ENCODE measurements at places on chromosomes 13 and 19. TPM values are rescaled to one million over a fixed set of nuclear protein-coding genes. Genes with fewer than 3 reads are reported as not detected.

GRCh38 chr13:86846501-86846900 is 824.7 kb upstream of the SLITRK5 start:
- no peak for DNase-seq
- no peaks in the 10 kb centered on the region for H3K4me1 ChIP-seq
- no peaks in the 10 kb centered on the region for H3K36me3 ChIP-seq
- H3K27me3 ChIP-seq: no peaks in the 10 kb centered on the region
- no peak overlapping the region for H3K4me3 ChIP-seq

DNA sequence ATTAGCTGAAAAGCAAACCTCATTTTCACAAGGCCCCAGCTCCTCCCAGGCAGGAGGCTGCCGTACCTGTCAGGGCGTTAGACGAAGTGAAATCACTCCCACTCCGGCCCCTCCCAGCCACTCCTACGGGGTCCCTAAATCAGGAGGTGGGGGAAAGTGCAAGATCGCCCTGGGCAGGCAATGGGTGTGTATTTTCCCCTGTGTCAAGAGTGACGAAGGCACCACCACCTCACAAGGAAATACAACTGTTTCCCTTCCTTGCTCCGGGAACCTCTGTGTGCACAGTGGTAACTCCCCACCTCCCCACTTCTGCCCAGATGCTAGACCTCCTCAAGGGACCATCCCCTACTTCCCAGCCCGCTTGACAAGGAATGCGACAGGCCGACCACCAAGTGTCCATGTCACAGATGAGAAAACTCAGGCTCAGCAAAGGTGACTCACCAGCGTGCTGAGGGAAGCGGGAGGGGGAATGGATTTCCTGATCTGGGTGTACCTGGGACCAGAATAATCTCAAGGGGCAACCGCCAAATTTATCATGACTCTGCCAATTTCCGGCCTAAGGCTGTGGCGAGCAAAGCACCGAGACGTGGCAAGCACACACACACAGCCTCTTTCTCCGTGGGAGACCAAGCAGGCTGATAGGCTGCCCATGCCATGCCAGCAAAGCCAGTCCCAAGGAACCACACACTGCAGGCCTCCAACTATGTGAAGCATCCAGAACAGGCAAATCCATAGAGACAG is 7.3 kb downstream of the PPP6R1 start:
- no peaks in the 10 kb centered on the region for H3K36me3 ChIP-seq
- no peak for DNase-seq
- H3K4me3 ChIP-seq: no peak overlapping the region
- H3K27ac ChIP-seq: no peak overlapping the region
- H3K27me3 ChIP-seq: no peaks in the 10 kb centered on the region

GRCh38 chr13:109418111-109418510 is 368.3 kb downstream of the IRS2 start:
- DNase-seq: no peak
- H3K4me1 ChIP-seq: no peaks in the 10 kb centered on the region
- no peak overlapping the region for H3K27ac ChIP-seq
- H3K27me3 ChIP-seq: no peaks in the 10 kb centered on the region
- H3K36me3 ChIP-seq: no peaks in the 10 kb centered on the region

- H3K4me1 ChIP-seq: peaks cover 2% of the 10 kb centered on the region
- no peak for DNase-seq
- no peak overlapping the region for H3K27ac ChIP-seq
These were observed 78.7 kb upstream of the GPR183 start for GRCh38 chr13:99385940-99386339.

GRCh38 chr19:4700693-4700970 is 23.0 kb downstream of the DPP9 start:
- no peaks in the 10 kb centered on the region for H3K36me3 ChIP-seq
- DNase-seq: no peak

GRCh38 chr13:33940898-33941297 is 122.9 kb downstream of the RFC3 start:
- DNase-seq: no peak
- no peaks in the 10 kb centered on the region for H3K4me1 ChIP-seq
- H3K36me3 ChIP-seq: no peaks in the 10 kb centered on the region
- no peak overlapping the region for H3K27ac ChIP-seq

DNA sequence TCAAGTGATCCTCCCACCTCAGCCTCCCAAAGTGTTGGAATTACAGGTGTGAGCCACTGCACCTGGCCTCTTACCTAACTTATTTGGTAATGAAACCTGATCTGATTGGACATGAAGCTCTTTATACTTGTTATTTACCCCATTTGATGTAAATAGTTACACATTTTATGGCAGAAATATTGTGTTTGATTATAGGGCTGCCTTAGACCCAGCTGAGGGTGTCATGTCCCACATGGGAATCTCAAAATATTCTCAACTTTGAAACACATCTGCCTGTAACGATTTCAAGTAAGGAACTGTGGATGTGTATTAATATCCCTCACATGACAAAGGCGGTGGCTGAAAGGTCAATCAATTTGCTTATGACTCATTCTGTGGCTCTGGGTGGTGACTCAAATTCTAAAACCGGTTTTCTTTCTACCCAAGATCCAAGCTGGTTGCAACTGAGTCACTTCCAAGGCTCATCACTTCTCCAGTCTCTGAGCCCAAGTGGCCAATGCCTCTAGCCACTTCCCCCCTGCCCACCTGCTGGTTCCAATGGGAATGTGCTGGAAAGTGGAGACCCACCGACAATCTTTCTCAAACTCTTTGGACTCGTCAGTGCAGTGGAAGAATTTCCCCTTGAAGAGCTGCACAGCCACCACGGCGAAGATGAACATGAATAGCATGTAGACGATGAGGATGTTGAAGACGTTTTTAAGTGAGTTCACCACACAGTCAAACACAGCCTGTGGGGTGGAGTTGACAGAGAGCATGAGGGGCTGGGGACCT is 110.9 kb downstream of the IER2 start:
- no peaks in the 10 kb centered on the region for H3K36me3 ChIP-seq
- no peak for DNase-seq
- no peaks in the 10 kb centered on the region for H3K4me1 ChIP-seq
- no peaks in the 10 kb centered on the region for H3K27me3 ChIP-seq

DNA sequence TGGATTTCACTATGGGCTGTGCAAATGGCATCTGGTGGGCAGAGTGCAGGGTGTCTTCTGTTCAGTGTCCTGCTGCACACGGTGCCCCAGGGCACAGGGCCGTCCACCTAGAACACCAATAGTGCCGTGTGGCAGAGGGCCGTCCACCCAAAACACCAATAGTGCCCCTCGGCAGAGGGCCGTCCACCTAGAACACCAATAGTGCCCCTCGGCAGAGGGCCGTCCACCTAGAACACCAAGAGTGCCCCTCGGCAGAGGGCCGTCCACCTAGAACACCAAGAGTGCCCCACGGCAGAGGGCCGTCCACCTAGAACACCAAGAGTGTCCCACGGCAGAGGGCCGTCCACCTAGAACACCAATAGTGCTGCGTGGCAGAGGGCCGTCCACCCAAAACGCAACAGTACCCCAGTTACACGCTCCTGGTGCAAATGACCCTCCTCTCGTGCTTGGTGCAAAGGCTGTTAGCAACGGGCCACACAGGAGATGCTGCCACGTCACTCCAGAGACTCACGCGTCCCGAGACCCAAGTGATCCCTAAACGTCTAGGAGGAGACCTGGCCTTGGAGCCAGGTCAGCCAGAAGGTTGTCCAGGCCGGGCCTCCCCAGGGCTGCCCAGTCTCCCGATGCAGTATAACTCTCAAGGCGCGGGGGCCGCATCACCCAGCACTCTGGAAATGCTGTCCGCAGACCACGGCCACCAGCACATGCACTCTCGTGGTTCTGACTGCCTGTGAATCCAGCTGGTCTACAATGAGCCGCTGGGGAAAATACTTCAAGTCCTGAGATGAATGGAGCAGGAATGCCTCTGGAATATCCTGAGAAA is 51.5 kb downstream of the RASA3 start:
- DNase-seq: peak; percentile 8
- H3K27me3 ChIP-seq: no peaks in the 10 kb centered on the region
- H3K27ac ChIP-seq: no peak overlapping the region
- no peak overlapping the region for H3K4me3 ChIP-seq
- peaks cover 6% of the 10 kb centered on the region for H3K4me1 ChIP-seq

DNA sequence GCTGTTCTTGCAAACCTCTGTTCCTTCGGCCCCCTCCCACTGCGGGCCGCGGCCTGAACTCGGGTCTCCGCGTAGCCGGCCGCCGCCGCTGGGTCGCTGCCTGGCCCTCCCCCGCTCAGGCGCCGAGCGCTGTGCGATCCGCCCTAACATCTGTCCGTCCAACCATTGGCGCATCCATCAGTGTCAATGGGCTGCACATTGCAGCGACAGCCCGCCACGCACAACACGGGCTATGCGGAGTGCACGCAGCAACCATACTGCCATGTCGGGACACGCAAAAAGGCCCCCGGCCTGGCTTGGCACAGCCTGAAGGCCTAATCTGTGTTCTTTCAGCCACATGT is 2.6 kb upstream of the TSHZ3 start:
- H3K4me3 ChIP-seq: peak overlapping the region; percentile 61
- no peaks in the 10 kb centered on the region for H3K27me3 ChIP-seq
- no peaks in the 10 kb centered on the region for H3K36me3 ChIP-seq
- peaks cover 9% of the 10 kb centered on the region for H3K4me1 ChIP-seq

DNA sequence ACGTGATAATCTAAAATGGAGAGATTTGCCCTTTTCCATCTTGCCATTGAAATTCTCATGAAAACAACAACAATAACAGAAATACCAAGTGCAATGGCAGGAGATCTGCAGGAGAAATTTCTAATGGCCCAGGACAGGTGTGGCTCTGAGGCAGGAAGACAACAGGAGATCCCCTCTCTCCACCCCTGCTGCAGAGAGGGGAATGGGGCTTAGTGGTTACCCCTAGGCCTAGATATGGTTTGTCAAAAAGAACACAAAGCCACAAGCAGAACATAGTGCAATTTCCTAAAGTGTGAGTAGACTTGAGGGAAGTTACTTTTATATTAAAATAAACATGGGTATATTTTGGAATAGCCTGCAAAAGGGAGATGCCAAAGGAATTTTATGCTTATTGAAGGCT is 369.5 kb downstream of the KCNRG start:
- H3K27ac ChIP-seq: no peak overlapping the region
- no peaks in the 10 kb centered on the region for H3K4me1 ChIP-seq
- DNase-seq: no peak
- no peaks in the 10 kb centered on the region for H3K36me3 ChIP-seq
- H3K4me3 ChIP-seq: no peak overlapping the region

- no peak for DNase-seq
- H3K36me3 ChIP-seq: no peaks in the 10 kb centered on the region
- no peaks in the 10 kb centered on the region for H3K27me3 ChIP-seq
- H3K27ac ChIP-seq: no peak overlapping the region
- H3K4me3 ChIP-seq: no peak overlapping the region
These were observed 62.2 kb downstream of the CCNE1 start for GRCh38 chr19:29873801-29874575.

GRCh38 chr19:28196101-28196500 is 1016.9 kb downstream of the UQCRFS1 start:
- no peak overlapping the region for H3K27ac ChIP-seq
- H3K27me3 ChIP-seq: no peaks in the 10 kb centered on the region
- H3K36me3 ChIP-seq: no peaks in the 10 kb centered on the region

- no peaks in the 10 kb centered on the region for H3K36me3 ChIP-seq
- H3K4me1 ChIP-seq: no peaks in the 10 kb centered on the region
- H3K27ac ChIP-seq: no peak overlapping the region
- no peaks in the 10 kb centered on the region for H3K27me3 ChIP-seq
- H3K4me3 ChIP-seq: no peak overlapping the region
These were observed 7.8 kb downstream of the ZNF600 start for GRCh38 chr19:52778811-52779210.

DNA sequence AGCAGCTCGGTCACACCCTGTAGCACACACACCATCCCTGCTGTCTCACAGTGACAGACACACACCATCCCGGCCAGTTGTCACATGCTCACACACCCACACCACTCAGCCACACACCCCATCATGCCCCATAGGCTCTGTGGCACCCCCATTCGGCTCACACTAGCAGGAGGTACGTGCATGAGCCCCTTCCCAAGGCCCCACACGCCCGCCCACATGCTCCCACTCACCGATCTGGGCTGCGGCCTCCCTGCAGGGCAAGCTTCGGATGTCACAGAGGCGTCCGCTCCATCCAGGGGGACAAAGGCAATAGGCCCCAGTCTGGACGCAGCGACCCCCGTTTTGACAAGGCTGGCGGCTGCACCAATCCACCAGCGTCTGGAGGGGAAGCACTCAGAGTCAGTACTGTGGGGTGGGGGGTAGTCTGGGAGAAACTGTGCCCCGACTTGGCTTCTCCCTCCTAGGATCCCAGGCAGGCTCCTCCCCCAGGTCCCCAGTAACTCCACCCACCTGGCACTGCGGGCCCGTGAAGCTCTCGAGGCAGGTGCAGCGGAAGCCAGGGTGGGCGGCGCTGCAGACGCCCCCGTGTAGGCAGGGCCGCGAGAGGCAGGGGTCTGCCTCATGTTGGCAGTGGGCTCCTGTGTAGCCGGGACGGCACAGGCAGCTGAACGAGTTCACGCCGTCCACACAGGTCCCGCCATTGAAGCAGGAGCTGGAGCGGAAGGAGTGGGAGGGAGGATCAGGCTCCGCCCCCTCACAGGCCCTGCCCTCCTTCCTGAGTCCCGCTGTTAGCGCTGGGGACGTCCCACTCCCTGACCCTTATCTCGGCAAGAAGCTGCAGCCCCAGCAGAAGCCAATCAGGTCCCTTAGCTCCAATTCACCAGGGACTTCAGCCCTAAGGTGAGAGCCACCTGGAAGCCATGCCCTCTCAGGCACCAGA is 20.1 kb downstream of the NOTCH3 start:
- no peak overlapping the region for H3K4me3 ChIP-seq
- H3K4me1 ChIP-seq: no peaks in the 10 kb centered on the region
- DNase-seq: no peak
- no peak overlapping the region for H3K27ac ChIP-seq

DNA sequence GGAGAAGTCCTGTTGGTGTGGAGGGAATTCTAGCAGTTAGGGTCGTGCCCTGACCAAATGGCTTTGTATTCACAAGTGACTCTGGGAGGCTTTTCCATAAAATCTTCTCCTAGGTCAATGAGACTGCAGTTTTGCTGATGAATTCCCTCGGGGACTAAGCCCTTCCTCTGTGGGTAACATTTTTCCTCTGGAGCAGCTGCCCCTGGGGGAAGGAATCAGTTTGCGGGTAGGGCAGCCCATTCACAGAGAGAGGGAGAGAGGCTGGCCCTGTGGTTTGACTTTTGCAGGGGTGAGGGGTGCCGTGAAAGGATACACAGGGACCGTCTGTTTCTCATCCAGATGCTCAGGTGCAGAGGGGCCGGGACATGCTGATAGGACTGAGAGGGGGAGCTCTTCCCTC is 67.3 kb downstream of the ERICH6B start:
- H3K4me3 ChIP-seq: no peak overlapping the region
- H3K27me3 ChIP-seq: no peaks in the 10 kb centered on the region
- no peaks in the 10 kb centered on the region for H3K36me3 ChIP-seq
- DNase-seq: no peak
- H3K27ac ChIP-seq: no peak overlapping the region

- no peaks in the 10 kb centered on the region for H3K36me3 ChIP-seq
- no peaks in the 10 kb centered on the region for H3K27me3 ChIP-seq
- no peak for DNase-seq
- H3K4me3 ChIP-seq: no peak overlapping the region
- no peaks in the 10 kb centered on the region for H3K4me1 ChIP-seq
These were observed 1445.4 kb downstream of the EFNB2 start for GRCh38 chr13:105089858-105090643.

CASP14 gene
- not detected for total RNA-seq

SYCN gene
- total RNA-seq: 1.2 TPM
